ENCODE measurements at places on chromosomes 4 and X.

DNA sequence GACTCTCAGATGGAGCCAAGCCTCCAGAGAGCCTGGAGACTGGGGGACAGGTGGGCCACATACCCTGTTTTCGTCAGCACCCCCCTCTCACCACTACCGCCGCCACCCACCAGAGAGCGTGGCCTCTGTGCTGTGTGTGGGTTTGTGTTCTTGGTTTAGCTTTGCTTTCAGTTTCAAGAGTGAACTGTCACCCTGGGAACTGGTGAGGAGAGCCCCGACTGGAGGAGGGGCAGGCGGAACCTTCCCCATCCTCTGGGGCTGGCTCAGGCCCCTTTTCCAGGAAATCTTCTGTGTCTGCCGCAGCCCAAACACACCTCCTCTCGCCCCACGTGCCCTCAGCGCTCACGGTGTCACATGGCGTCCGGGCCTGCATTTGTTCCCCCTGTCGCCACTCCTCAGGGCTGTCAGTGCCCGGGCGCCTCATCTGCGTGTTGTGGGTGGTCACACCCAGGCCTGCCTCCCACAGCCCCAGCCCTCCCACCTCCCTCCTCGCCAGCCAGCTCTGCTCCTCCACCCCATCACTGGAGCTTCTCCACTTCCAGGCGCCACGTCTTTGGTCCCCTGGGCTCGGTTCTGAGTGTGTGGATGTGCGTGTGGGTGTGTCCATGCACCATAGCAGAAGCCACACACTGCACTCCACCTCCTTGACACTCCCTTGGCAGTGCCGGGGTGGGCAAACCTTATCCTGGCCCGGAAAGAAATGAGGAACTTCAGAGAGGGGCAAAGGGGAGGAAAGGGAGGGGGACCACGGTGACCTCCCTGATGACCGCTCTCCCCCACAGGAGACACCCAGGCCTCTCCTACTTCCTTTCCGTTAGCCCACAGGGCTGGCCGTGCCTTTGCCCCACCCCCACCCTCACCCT, 27.8 kb downstream of the ELF4 start:
- peak; percentile 39 for DNase-seq

GRCh38 chr4:140720387-140721304, 35.5 kb downstream of the TBC1D9 start:
- no peak for DNase-seq

- DNase-seq, result no peak
Observed at GRCh38 chr4:6929339-6929811, 19.7 kb downstream of the TBC1D14 start.

GRCh38 chr4:90187148-90187884, 60.1 kb downstream of the CCSER1 start:
- no peak for DNase-seq

DNA sequence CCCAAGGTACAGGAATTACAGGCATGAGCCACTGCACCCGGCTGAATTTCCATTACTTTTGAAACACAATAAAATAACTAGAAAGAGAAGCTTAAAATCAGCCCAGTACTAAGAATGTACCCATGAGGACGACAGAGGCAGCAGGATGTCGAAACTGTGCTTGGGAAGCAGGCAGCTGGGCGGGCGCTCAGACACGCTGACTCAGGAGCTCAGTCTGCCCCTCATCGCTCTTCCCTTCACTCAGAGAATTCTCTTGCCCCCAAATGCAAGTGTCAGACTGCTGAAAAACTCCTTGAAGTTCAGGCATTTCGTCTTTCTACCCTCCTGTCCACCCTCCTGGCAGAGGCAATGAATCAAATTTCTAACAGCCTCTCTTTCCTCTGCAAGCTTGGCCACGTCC, 41.0 kb upstream of the CDKN2AIP start:
- DNase-seq, result no peak

DNA sequence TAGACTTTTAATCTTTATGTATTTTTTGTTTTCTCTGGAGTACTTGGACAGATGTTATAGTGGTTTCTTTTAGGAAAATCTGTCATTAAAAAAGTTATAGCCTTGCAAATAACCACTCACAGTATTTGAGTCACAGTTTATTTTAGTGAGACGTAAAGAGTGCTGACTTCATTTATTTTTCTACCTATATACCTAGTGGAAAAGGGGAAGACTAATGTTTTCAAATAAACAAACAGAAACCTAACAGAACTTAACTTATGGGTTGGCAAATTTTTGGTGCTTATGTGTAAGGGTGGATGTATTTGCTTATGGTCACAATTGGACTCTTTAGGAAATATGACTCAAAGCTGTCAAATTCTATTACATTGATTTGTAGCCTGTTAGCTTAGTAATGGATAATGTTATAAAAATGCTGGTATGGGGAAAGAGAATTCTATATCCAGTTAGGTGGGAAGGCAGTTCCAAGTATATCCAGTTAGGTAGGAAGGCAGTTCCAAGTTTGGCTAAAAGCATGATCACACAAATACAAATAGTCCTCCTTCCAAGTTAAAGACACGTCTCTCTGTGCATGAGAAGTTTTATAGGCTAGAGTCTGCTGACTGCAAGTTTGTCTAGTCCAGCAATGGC, 61.9 kb downstream of the SLC9A6 start:
- no peak for DNase-seq

- no peak for DNase-seq
Observed at GRCh38 chr4:115275615-115276014, 162.2 kb upstream of the NDST4 start.

DNA sequence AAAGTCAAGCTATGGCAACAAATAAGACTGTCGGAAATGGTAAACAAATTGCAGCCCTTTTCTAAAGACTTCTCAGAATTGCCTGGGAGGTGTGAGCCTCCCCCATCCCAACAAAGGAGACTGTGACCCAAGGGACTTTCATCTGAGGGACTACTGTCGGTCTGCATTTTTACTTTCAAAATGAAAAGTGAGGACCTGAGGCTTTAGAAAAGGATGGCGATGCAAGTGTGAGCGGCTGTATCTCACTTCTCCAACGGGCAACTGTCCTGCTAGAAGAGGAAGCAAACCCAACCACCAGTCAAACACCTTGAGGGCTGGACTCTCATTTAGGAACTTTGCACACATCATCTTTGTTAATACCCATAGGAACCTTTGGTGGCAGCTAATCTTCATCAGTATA, 62.6 kb upstream of the CLNK start:
- DNase-seq, result no peak

GRCh38 chr4:2671267-2671895, 84.8 kb downstream of the TNIP2 start:
- no peak for DNase-seq

- DNase-seq, result no peak
Observed at GRCh38 chr4:174874898-174875297, 43.3 kb upstream of the ADAM29 start.

DNA sequence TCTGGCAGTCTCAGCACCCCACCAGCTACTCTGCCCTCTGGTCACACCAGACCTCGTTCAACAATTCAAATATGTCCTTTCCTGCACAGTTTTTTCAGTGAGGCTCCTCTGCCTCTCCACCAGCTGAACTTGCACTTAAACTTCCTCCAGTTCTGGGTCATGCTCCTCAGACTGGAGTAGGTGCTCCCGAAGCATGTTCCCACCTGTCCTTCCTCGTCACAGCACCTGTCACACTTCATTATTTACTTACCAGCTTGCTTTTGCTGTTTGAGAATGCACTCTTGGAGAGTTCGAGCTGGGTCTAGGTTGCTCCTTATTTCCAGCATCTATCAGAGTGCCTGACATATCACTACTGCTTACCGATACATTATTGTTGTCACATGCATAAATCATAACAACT, 144.8 kb upstream of the TTC29 start:
- no peak for DNase-seq

- DNase-seq, result no peak
Observed at GRCh38 chr4:74932832-74933561, at the start of gene PARM1. TSS of gene PARM1 (plus strand) at chr4:74933116. CDS start at chr4:74933328, 212 bp downstream.

DNA sequence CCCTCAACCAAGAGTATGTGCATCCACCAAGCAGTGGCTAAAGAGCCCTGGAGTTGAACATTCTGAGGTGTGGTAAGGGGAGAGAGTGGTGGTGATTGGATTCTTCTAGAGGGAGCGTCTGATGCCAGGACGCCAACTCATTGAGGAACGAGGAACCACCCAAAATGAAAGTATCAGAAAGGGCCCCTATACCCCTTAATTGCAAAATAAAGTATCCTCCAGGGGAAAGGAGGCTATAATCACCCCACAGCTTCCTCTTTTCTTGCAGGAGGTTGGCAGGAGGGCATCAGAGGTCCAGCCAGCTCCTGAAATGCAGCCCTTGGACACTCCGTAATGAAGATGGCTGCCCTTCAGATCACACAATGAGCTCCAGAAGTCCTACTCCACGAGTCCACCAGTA, 5.3 kb upstream of the KIAA1210 start:
- DNase-seq, result no peak

DNA sequence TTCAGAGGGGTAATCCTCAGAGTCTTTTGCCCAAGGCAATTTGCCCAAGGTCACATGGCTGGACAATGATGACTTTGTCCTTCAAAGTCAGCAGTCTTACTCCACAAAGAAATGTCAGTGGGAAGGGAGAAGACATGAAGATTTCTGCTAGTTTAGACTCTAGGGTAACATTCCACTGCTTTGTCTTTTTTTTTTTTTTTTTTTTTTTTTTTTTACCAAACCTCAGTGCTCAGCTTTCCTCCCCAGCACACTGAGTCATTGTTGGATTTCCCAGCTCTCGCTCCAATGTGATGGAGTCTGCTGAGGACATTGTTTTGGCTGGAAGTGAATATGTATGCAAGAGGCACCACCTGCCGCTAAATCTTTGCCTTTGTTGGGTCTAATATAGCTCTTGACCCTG, 7.2 kb upstream of the C1QTNF7 start:
- DNase-seq, result no peak

GRCh38 chr4:110296892-110297291, 98.5 kb upstream of the ELOVL6 start:
- no peak for DNase-seq

DNA sequence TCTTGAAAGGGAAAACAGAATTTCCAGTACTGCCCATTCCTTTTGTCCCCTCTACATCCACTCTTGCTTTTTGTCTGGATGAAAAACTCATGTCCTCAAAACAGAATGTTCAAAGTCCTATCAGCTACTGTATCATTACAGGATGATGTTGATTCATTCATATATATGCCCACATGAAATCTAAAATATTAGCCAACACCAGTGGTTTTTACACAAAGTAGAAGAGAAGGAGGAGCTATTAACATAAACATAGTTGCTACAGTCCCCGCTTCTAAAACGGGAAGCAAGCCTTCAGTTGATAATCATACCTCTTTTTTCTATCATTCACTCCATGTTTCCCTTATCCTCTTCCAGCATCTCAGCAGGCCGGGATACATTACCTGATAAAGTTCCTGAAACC, 7.7 kb upstream of the THOC2 start:
- DNase-seq, result no peak

- no peak for DNase-seq
Observed at GRCh38 chrX:56279863-56280262, 47.7 kb downstream of the KLF8 start.

- no peak for DNase-seq
Observed at GRCh38 chr4:23361453-23361852, 528.4 kb downstream of the PPARGC1A start.

DNA sequence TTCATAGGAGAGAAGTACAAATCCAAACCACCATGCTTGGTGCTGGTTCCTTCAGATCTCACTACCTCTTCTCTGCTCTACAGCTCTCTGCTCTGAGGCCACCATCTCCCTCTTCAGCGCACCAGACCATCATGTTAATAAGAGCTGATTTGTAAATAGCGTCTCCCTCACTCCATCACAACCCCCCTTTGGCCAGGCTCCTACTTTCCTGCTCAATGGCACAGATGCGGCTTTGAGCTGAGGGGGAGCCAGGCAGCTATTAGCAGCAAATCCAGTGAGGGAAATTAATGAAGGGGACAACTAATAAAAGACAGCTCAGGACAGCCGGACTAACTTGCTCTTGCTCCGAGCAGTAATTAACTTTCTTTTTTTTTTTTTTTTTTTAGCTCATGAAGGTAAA, 13.1 kb downstream of the NEUROG2 start:
- no peak for DNase-seq

- DNase-seq, result no peak
Observed at GRCh38 chr4:2794486-2795299, 1.8 kb downstream of the SH3BP2 start.

DNA sequence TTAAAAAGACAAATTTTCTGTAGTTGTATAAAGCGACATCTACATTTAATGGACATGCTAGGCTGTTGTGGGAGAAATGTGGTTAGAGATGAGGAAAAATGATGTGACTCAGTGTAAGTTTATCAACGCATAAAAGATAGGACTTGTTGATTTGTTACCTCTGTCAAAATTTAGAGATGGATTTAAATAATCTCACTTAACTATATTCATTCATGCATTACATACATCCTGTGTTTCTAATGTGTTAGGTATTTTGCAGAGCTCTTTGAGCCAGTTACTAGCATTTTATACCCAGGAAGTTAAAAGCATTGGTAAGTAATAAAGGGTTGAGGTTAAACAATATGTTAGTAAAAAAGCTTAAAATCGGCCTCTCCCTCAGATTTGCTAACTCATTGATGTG, 34.3 kb downstream of the METAP1 start:
- no peak for DNase-seq

- DNase-seq, result no peak
Observed at GRCh38 chr4:82367438-82368097, 6.2 kb downstream of the HNRNPD start.

DNA sequence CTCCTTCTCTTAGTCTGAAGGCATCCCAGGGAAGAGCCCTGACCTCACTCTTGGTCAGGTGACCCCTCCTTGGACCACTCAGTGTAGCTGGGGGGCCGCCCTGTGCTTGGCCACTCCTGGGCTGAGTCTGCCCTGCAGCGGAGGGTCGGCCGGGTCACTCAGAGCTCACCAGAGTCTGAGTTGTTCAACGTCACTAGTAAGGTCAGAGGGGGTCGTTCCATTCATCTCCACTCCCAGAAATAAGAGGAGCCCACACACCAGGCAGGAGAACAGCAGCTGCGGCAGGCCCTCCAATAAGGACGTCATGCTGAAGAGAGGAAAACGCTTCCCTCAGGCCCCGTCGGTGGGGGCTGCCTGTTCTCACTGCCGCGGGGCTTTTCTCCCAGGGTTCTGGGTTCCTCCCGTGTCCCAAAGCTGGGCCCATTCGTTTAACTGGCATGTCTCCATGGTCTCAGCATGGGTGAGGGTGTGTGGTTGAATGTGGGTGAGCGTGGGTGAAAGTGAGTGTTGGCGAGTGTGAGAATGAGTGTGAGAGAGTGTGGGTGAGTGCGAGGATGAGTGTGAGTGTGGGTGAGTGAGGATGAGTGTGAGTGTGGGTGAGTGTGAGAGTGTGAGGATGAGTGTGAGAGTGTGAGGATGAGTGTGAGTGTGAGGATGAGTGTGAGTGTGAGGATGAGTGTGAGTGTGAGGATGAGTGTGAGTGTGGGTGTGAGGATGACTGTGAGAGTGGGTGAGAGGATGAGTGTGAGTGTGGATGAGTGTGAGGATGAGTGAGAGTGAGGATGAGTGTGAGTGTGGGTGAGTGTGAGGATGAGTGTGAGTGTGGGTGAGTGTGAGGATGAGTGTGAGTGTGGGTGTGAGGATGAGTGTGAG, 47.7 kb downstream of the ING2 start:
- no peak for DNase-seq

DNA sequence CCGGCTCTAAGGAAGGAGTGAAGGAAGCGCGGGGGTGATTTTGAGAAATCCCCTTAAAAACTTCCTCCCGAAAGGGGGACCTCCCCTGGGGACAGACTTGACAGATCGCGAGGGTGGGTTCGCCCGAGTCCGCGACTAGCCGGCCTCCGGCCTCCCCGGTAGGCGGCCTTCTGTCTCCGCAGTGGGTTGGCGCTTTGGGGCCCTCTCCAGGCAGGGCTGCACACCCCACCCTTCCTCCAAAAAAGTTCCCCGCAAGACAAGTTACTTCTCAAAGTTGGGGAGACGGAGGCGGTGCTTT, 24.8 kb downstream of the HOPX start:
- DNase-seq, result no peak

Measured in stimulated activated CD8-positive, alpha-beta memory T cell treated with anti-CD3 and anti-CD28 coated beads, Interleukin-7, amount 100 ng/mL, for 1 hour (primary cell).